MCF 10A (cell line): ENCODE measurements at places on chromosomes 11 and 22. TPM values are rescaled to one million over a fixed set of nuclear protein-coding genes. Genes with fewer than 3 reads are reported as not detected.

The KIF18A gene
- 8.9 and 12.9 TPM in 2 replicates for total RNA-seq

The SCGB1C1 gene
- total RNA-seq, result not detected in 2 replicates

The APOL5 gene
- total RNA-seq, result not detected in 2 replicates

The MMP3 gene
- 0.19 TPM in 1 of 2 replicates, not detected in the other for total RNA-seq

The ACR gene
- not detected in 2 replicates for total RNA-seq

The ZFTA gene
- 2.6 and 5.2 TPM in 2 replicates for total RNA-seq

The PATE2 gene
- total RNA-seq, result not detected in 2 replicates

DNA sequence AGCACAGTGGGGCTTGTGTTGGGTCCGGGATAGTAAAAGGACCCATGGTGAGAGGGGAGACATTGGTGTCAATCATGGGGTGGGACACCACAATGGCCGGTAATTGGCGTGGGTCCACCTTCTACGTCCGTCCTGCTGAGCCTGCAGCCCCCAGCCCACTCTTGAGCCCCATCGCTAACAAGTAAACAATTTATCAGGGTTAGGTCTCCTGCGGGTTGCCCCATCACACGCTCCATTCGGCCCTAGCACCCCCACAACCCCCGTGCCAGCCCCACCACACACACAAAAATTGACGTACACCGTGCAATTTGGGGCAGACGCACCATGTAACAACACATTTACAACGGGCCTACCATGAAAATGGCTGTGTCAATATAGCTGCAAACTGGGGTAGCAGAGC is 86.5 kb upstream of the HTATIP2 start:
- DNase-seq, result no peak
- no peak overlapping the region for H3K4me3 ChIP-seq
- H3K4me1 ChIP-seq, result peaks cover 6% of the 10 kb centered on the region
- no peaks in the 10 kb centered on the region for H3K36me3 ChIP-seq
- H3K27me3 ChIP-seq, result peaks cover 89% of the 10 kb centered on the region

DNA sequence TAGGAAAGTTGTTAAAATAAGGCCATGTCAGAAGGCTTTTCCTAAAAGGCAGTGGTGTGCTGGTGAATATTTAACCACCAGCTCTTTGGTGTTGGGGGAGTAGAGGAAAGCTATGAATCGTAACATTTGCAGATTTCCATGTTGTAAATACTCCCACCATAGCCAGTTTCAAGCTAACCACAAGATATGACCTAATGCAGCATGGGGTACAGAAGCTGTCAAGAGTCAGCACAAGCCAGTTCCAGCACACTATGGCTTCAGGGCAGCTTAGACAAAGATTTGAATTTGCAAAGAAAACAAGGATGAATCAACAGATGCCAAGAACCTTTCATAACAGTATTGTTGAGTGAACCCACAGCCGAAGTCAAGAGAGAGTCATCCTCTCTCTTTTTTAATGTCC is 40.0 kb downstream of the COMMD9 start:
- H3K27me3 ChIP-seq, result no peaks in the 10 kb centered on the region
- H3K36me3 ChIP-seq, result peaks cover 15% of the 10 kb centered on the region
- peak overlapping the region; percentile 77 for H3K27ac ChIP-seq
- no peak overlapping the region for H3K4me3 ChIP-seq
- H3K4me1 ChIP-seq, result peaks cover 21% of the 10 kb centered on the region

DNA sequence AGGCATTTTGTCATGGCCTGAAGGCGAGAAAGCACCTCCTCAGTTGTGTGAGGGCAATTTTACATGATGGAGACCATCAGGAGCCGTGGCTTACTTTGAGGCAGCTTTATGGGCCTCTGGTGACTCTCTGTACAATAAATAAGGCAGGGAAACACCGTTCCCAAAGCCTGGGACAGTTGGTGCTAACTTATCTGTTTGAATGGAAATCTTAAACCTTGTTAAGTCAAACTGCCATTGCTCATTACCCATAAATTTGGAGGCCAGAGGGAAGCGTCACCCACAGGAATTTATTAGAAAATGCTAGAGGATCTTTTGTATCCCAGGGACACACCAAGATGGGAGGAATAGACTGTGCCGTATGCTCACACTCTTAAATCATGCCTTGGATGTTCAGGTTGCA is 1156.9 kb downstream of the BRD1 start:
- H3K27ac ChIP-seq, result no peak overlapping the region
- no peak overlapping the region for H3K4me3 ChIP-seq
- DNase-seq, result no peak
- no peaks in the 10 kb centered on the region for H3K4me1 ChIP-seq

- peaks cover 22% of the 10 kb centered on the region for H3K4me1 ChIP-seq
- no peak overlapping the region for H3K4me3 ChIP-seq
- no peaks in the 10 kb centered on the region for H3K27me3 ChIP-seq
- no peaks in the 10 kb centered on the region for H3K36me3 ChIP-seq
Measured at GRCh38 chr11:122706291-122707088, 51.0 kb downstream of the UBASH3B start.

GRCh38 chr11:46640036-46640788 is 22.9 kb downstream of the ATG13 start:
- no peak overlapping the region for H3K4me3 ChIP-seq
- no peaks in the 10 kb centered on the region for H3K27me3 ChIP-seq
- H3K27ac ChIP-seq, result no peak overlapping the region
- no peaks in the 10 kb centered on the region for H3K4me1 ChIP-seq

- H3K4me3 ChIP-seq, result no peak overlapping the region
- H3K4me1 ChIP-seq, result no peaks in the 10 kb centered on the region
- DNase-seq, result no peak
- H3K36me3 ChIP-seq, result no peaks in the 10 kb centered on the region
- H3K27ac ChIP-seq, result no peak overlapping the region
- H3K27me3 ChIP-seq, result peaks cover 68% of the 10 kb centered on the region
Measured at GRCh38 chr22:22590136-22590891, 31.2 kb upstream of the PRAME start.

DNA sequence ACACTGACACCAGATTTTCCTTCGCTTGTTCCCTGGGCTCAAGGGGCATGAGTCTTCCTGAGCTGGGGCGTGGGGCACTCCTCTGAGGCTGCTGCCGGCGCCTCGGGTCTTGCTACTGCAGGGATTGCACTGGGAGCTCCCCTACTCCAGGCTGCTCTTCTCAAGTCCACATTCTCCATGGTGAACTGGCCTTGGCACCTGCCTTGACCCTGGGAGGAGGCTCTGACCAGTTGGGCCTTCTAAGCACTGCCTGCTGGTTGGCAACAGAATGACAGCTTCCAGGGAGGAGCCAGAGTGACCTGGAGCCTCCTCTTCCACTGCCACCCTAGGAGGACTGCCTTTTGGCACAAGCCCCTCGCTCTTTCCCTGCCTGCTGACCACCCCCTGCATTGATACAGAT is 9.5 kb downstream of the FREY1 start:
- H3K27ac ChIP-seq, result no peak overlapping the region
- H3K4me3 ChIP-seq, result no peak overlapping the region
- no peak for DNase-seq
- no peaks in the 10 kb centered on the region for H3K27me3 ChIP-seq
- H3K36me3 ChIP-seq, result no peaks in the 10 kb centered on the region

GRCh38 chr11:124934862-124935547 is 842 bp downstream of the HEPACAM start:
- no peak overlapping the region for H3K4me3 ChIP-seq
- peak; percentile 54 for DNase-seq
- no peaks in the 10 kb centered on the region for H3K27me3 ChIP-seq

GRCh38 chr11:19342036-19342435 is 101.3 kb upstream of the E2F8 start:
- peaks cover 9% of the 10 kb centered on the region for H3K4me1 ChIP-seq
- H3K4me3 ChIP-seq, result no peak overlapping the region
- no peak overlapping the region for H3K27ac ChIP-seq

- no peak overlapping the region for H3K27ac ChIP-seq
- no peak overlapping the region for H3K4me3 ChIP-seq
- no peaks in the 10 kb centered on the region for H3K27me3 ChIP-seq
Measured at GRCh38 chr11:95245038-95245437, 14.0 kb upstream of the SESN3 start.

GRCh38 chr11:128045094-128045725 is 542.1 kb downstream of the ETS1 start:
- H3K36me3 ChIP-seq, result no peaks in the 10 kb centered on the region
- DNase-seq, result no peak
- H3K27me3 ChIP-seq, result no peaks in the 10 kb centered on the region
- H3K27ac ChIP-seq, result no peak overlapping the region

DNA sequence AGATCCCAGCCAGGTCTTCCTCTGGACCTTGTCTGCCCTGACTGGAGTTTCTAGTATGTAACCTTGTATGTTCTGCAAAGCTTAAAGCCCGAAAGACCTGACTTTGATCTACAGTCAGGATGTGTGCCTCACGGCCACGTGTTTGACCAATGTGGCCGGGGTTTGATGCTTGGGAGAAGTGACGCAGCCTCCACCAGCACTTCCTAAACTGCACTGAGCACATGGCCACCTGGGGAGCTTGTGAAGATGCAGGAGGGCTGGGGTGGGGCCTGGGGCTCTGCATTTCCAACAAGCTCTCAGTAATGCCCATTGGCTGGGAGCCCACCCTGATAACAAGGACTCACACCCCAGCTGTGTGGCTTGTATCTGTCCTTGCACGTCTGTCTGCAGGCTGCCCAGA is 53.2 kb downstream of the NAT10 start:
- no peaks in the 10 kb centered on the region for H3K27me3 ChIP-seq
- H3K27ac ChIP-seq, result no peak overlapping the region
- DNase-seq, result no peak
- peaks cover 15% of the 10 kb centered on the region for H3K36me3 ChIP-seq
- no peak overlapping the region for H3K4me3 ChIP-seq

DNA sequence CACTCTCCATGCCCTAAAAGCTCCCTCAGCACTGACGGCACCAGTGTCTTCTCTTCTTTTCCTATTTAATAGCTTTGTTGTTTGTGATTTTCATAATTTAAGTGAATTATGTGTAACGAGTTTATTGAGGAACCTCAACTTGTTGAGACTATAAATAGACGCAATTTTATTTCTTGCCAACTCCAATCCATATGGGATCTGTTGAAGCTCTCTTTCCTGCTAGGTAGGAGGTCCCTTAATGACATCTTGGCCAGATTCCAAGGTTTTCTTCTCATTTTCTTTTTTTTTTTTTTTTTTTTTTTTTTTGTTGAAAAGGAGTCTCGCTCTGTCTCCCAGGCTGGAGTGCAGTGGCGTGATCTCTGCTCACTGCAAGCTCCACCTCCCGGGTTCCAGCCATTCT is 14.2 kb downstream of the RTL6 start:
- no peak for DNase-seq
- peaks cover 16% of the 10 kb centered on the region for H3K27me3 ChIP-seq

- no peak overlapping the region for H3K4me3 ChIP-seq
- H3K36me3 ChIP-seq, result peaks cover 24% of the 10 kb centered on the region
- peaks cover 32% of the 10 kb centered on the region for H3K4me1 ChIP-seq
Measured at GRCh38 chr22:46758867-46759290, 3.6 kb upstream of the TBC1D22A start.

DNA sequence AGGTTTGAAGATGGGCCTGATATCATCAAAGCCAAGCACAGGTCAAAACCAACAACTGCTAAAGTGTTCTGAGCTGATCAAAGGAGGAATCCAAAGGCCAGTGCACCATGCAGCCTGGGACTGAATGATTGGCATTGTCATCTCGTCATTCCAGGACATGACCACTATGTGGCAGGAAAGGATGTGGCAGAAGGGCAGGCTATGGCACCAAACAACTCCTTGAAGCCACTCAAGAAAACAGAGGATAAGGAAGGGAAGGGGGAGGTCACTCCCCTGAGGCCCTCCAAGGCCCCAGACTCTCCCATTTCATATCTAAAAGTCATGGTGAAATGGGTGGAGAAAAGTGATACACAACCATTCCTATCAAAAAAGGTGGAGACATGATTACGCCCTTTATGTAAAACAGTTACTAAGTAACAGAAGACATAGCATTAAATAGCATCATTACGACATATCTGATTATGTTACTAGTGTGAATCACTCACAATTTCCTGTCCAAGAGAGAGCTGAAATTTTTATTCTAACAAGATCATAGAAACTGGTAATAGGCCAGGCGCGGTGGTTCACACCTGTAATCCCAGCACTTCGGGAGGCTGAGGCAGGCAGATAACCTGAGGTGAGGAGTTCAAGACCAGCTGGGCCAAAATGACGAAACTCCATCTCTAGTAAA is 49.3 kb downstream of the AHNAK start:
- peaks cover 5% of the 10 kb centered on the region for H3K36me3 ChIP-seq
- peak overlapping the region; percentile 60 for H3K27ac ChIP-seq
- no peaks in the 10 kb centered on the region for H3K27me3 ChIP-seq
- DNase-seq, result peak; percentile 83
- H3K4me3 ChIP-seq, result no peak overlapping the region

DNA sequence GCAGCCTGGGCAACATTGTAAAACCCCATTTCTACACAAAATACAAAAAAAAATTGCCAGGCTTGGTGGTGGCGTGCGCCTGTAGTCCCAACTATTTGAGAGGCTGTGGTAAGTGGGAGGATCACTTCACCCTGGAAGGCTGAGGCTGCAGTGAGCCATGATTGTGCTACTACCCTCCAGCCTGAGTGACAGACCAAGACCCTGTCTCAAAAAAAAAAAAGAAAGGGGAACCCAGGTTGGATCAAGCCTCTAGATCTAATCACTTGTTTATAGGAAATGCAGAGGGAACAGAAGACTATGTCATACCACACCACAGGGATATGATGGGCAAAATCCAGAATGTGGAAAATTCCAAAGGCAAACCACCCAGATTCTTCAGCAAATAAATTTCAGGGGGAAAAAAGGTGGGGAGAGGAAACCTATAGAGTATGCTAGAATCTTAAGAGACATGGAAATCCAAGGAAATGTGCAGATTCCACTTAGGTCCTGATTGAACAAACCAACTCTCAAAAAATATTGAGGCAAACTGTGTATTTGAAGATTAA is 16.5 kb upstream of the MALAT1 start:
- H3K27me3 ChIP-seq, result no peaks in the 10 kb centered on the region
- H3K4me3 ChIP-seq, result no peak overlapping the region
- peaks cover 22% of the 10 kb centered on the region for H3K4me1 ChIP-seq
- DNase-seq, result no peak
- H3K27ac ChIP-seq, result no peak overlapping the region
- H3K36me3 ChIP-seq, result peaks cover 4% of the 10 kb centered on the region

DNA sequence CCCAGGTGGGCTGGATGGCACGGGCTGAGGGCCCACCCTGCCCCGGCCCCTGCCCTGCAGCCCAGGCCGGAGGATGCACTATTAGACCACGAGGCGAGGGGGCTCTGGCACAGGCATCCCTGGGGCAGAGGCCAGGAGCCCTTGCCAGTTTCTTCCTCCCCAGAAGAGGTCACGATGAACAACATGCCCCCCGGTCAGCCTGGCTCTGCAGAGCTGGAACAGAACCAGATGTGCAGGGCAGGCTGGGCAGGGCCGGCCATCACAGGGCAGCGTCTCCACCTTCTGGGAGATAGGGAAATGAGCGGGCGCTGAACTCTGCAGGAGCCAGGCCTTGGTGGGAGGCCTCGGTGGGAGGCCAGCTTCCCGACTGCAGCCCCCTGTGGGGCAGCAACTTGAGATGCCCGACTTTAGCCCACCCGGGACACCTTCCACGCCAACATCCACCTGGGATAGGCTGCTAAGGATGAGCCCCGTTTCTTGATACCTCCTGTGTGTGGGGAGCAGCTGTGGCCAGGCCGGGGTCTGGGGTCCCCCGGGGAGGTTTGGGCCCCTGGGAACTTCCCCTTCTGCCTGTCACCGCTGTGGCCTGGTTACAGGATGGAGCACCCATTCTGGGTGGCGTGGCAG is 21.8 kb upstream of the GNB1L start:
- H3K27me3 ChIP-seq, result no peaks in the 10 kb centered on the region
- H3K4me1 ChIP-seq, result peaks cover 35% of the 10 kb centered on the region
- peak; percentile 35 for DNase-seq
- peaks cover 7% of the 10 kb centered on the region for H3K36me3 ChIP-seq
- H3K27ac ChIP-seq, result no peak overlapping the region
- H3K4me3 ChIP-seq, result no peak overlapping the region
